ENCODE measurements at places on chromosomes 1 and 21. TPM values are rescaled to one million over a fixed set of nuclear protein-coding genes. Genes with fewer than 3 reads are reported as not detected.

Gene CRTC2
- 11.6 TPM for total RNA-seq

Gene SYT2
- not detected for total RNA-seq

Gene POU2F1
- 5.7 TPM for total RNA-seq

Gene ITLN1
- not detected for total RNA-seq

Gene CACNA1E
- total RNA-seq: not detected

Gene ADCY10
- total RNA-seq: not detected

Gene PSMD4
- 200 TPM for total RNA-seq

Gene KRTAP12-2
- not detected for total RNA-seq

Gene FLG2
- total RNA-seq: not detected

Gene UBL4B
- total RNA-seq: not detected

Gene IPO13
- total RNA-seq: 18.8 TPM

Gene GPR25
- not detected for total RNA-seq

Gene GBP6
- total RNA-seq: not detected

Gene SRSF11
- 48.5 TPM for total RNA-seq

Gene LEPR
- total RNA-seq: 5.5 TPM

Gene CD1B
- total RNA-seq: not detected

Gene CD52
- total RNA-seq: not detected

Gene PRRX1
- total RNA-seq: not detected

Gene BCAR3
- 51.5 TPM for total RNA-seq

Gene ZNF678
- total RNA-seq: 5.0 TPM

Gene C8A
- not detected for total RNA-seq

Gene KRTAP10-6
- not detected for total RNA-seq

Gene VAV3
- total RNA-seq: 4.0 TPM

Gene RAB7B
- not detected for total RNA-seq

Data from mammary microvascular endothelial cell (primary cell).